ENCODE measurements at places on chromosomes 2 and 18. TPM values are rescaled to one million over a fixed set of nuclear protein-coding genes. Genes with fewer than 3 reads are reported as not detected.
A peak's percentile ranks its signal among the peaks of the same experiment; 100 is the strongest.

Gene DHRS9
- total RNA-seq: 7.3 TPM

Gene MAL
- 4.4 TPM for total RNA-seq

DNA sequence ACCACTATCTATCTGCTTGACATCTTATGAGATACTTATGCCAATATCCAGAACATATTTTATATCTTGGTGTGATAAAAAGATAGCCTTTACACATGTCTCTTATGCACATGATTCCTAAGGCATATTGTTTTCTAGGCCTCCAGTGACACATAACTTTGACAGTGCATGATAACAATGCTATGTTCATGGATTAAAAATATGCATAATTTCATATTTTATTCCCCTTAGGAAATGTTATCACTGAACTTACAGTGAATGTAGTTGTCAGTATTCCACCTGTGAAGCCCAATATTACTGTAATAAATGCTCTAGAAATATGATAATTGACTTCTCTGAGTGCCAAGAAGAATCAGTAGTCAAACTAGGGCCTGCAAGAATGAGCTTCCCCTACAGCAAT is 532.3 kb downstream of the SPAG16 start:
- DNase-seq: no peak

GRCh38 chr2:28231110-28231631 is 161.5 kb upstream of the FOSL2 start:
- DNase-seq: peak; percentile 22

GRCh38 chr2:22124003-22124402 is 1000.2 kb downstream of the TDRD15 start:
- no peak for DNase-seq

- DNase-seq: no peak
These were observed 10.8 kb upstream of the KCNG2 start for GRCh38 chr18:79786786-79787526.

Gene IL1R2
- 0.96 TPM for total RNA-seq

- no peak for DNase-seq
These were observed 66.7 kb downstream of the EMILIN2 start for GRCh38 chr18:2913398-2914005.

- DNase-seq: no peak
These were observed 42.5 kb downstream of the DOCK10 start for GRCh38 chr2:224999754-225000153.

- no peak for DNase-seq
These were observed 22.5 kb downstream of the TMEM178A start for GRCh38 chr2:39688181-39688580.

GRCh38 chr2:191061381-191061980 is 47.5 kb upstream of the STAT1 start:
- no peak for DNase-seq

DNA sequence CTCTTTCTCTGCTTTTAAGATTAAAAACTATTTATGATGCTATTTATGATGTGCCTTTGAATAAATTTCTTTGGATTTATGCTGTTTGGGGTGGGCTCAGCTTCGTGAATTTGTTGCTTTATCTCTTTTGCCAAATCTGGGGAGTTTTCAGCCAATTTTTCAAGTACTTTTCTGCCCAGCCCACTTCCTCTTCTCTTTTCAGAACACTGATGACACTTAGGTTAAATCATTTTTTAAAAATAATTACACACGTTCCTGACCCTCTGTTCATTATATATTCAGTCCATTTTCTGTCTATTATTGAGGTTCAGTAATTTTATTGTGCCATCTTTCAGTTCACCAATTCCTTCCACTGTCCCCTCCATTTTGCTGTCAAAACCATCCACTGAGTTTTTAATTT is 14.8 kb upstream of the BCL2L11 start:
- DNase-seq: no peak

Gene SLC38A11
- total RNA-seq: 0.33 TPM

- DNase-seq: no peak
These were observed 42.4 kb downstream of the TNS1 start for GRCh38 chr2:217960351-217960750.

- DNase-seq: no peak
These were observed 53.2 kb downstream of the PLCL1 start for GRCh38 chr2:197857476-197858107.

- DNase-seq: no peak
These were observed 1.0 kb upstream of the ANKRD62 start for GRCh38 chr18:12092398-12093229.

Gene CPS1
- total RNA-seq: 4.9 TPM

Gene IGFBP5
- 138 TPM for total RNA-seq

Gene FAM237A
- total RNA-seq: not detected

Gene LAPTM4A
- 201 TPM for total RNA-seq

DNA sequence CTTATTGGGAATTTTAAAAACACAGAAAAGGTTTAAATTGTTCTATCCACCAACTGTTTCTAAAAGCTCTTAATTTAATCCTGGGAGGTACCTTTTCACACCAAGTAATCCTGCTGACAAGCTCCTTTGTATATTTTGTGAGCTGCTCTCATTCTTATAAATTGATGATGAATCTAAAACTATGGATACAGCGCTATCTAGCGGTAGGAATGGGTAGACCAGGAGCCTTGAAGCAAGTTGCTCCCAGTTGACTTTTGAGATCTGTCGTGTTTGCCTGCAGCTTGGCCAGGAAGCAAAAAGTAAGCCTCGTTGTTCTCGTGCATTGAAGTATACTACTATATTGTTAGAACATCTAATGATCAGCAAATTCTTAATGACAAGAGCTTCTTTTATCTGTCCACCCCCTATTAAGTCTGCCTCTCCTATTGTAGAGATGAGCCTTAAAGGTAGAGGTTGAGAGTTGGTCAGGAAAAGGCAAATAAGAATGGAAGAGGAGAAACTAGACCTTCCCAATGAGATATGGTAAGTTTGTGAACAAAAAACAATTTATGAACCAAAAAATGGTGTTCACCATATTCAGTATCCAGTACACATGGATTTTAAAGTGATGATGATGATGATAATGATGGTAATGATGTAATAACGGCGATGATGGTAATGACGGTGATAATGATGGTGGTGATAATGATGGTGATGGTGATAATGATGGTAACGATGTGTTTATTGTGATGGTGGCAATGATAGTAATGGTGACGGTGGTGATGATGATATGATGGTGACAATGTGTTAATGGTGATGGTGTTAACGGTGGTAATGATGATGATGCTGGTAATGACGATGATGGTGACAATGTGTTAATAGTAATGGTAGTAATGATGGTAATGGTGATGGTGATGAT is 212.1 kb upstream of the NCKAP5 start:
- DNase-seq: no peak

- no peak for DNase-seq
These were observed 3.5 kb downstream of the TEX261 start for GRCh38 chr2:70991142-70991541.

DNA sequence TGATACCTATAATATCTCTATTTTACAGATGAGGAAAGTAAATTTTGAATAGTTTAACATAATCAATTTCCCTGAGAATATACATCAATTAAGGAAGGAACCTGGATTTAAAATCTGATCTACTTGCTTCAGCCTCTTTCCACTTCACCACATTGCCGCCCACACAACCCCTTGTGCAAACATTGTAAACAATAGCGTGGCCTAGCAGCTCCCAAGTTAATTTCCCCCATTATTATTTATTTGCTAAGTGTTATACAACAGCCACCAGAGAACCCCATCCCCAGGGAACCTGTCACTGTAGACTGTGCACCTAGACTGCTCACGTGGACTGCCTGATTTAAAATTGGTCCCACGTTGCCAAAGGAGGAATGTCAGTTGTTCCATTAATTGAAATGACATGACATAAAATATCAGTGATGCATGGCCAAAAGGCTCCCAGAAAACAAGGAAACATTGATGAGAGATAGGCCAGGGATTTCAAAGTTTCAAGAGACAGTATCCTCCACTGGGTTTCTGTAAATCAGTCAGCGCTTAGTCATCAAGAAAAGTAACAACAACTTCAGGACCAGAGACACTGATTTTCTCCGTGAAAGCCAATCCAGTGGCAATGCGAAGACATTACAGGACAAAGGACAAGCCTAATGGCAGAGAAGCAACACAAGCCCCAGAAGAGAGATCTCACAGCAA is 41.3 kb downstream of the SCG2 start:
- DNase-seq: no peak

DNA sequence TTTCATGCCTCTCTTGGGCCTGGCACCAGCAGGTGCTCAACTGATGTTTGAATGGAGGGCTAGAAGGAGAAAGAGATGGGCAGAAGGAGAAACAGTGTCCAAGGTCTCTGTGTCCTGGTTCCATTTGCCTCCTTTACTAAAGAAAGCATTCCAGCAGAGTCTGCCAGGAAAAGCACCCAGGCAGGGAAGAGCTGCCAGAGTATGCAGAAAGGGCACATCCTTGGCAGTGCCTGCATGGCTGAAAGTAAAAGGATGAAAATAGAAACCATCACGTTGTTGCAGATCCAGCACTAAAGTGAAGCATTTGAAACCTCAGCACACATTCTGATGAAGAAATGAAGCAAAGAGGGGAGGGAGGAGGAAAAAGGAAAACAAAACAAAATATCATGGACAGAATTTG is 142.2 kb downstream of the ESCO1 start:
- DNase-seq: peak; percentile 40

Gene ST8SIA3
- not detected for total RNA-seq

Gene FAM117B
- 2.4 TPM for total RNA-seq

GRCh38 chr2:229832510-229832898 is 89.3 kb downstream of the TRIP12 start:
- no peak for DNase-seq

Gene ZSWIM2
- not detected for total RNA-seq

Gene STK17B
- total RNA-seq: 4.9 TPM

DNA sequence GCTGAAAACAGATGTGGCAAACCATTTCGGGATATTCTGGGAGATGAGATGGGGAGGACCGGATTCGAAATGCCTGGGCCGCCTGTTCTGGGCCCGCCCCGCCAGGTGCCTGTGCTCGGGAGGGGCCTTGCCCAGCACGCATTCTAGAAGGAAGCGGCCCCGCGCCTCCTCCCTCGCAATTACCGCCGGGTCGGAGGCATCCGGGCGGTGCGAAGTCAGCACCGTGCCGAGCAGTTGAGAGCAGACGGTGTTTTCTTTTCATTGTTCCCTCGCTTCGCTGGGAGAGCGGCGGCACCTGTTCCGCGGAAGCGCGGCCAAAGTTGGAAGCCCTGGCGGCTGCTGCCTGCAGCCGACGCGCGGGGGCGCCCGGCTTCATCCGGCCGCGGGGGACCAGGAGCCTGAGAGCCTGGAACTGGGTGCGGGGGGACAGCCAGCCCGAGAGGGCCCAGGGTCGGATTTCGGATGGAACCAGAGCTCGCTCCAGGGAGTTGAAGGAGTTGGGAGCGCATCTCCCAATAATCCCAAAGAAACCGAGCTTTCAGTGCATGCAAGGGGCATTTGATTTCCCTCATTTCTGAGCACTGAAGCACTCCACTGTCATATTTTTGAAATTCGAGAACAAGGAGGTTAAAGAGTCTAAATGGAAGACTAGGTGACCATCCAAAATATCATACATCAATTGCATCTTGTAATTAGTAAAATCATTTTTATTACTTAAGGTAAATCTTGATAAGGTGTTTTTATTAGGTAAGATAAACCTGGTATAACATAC is 241.8 kb upstream of the RAB12 start:
- no peak for DNase-seq

GRCh38 chr2:236803621-236804020 is 234.0 kb downstream of the ACKR3 start:
- DNase-seq: no peak

GRCh38 chr2:42558827-42559226 is 9.6 kb upstream of the MTA3 start:
- no peak for DNase-seq

DNA sequence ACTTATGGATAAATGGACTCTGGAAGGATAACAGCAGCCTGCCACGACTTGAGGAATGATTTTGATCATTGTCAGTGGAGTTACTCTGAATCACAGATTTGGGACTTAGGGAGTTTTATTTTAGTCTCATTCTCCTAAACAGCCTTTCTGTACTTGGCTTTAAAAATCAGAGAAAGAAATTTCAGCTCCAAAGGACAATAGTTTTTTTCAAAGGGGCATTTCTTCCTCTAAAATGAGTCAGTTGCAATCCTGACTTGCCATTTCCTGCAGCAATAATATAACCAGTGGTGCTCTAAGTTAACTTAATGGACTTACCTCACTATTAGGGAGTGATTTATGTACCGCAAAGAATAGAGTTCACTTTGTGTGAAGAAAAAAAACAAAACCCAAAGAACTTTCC is 35.1 kb upstream of the MTX2 start:
- no peak for DNase-seq

Gene UBXN2A
- 18.5 TPM for total RNA-seq

- DNase-seq: no peak
These were observed 86.8 kb downstream of the METTL8 start for GRCh38 chr2:171346723-171347557.

Gene NGEF
- 0.16 TPM for total RNA-seq

DNA sequence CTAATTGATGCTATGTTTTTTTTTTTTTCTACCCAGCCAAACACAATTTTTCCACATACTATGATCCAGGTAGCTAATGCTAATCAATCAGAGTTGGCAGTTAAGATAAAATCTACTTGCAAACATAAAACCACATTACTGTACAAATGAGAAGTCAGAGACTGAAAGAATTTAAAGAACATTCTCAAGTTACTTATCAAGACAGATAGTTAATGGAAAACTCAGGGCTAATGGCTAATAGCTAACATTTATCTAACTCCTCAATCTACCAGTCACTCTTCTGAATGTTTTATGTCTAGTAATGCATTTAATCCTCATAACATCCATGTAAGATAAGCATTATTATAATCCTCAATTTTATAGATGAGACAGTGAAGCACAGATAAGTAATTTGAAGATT is 537.6 kb upstream of the SETBP1 start:
- no peak for DNase-seq

DNA sequence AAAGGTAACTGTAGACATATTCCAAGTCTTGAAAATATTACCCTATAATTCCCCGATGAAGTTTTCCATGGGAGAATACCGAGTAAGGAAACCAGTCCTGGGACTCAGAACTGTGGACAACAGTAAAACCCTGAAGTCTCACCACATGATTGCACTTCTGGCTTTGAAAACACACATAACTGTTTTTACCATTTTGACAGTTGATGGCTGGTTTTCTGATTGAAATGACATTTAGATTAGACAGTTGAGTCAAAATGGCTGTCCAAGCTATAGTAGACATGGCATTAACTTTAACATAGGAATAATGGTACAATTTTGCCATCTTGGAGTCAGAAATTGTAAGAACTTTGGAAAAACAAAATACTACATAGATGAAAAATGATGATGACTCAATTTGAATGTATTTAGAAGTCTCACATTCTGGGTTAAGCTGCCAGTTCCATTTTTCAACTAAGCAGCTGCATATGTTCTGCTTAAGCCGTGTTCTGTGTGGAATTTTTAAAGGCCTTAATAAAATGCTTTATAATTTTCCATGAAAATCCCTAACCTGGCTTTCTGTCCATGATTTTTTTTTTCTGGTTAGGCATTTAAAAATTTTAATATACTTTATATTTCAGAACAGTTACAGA is 38.3 kb upstream of the WIPF1 start:
- no peak for DNase-seq

GRCh38 chr2:128391679-128392078 is 73.0 kb upstream of the HS6ST1 start:
- no peak for DNase-seq

Gene VWA3B
- total RNA-seq: 0.52 TPM

Gene CKAP2L
- 0.38 TPM for total RNA-seq

Gene C2orf66
- not detected for total RNA-seq

Gene ZNF892
- 4.0 TPM for total RNA-seq

- no peak for DNase-seq
These were observed 139.4 kb upstream of the CWC22 start for GRCh38 chr2:180146541-180146940.

Data from left ventricle myocardium inferior (tissue), 1 donor.